COLO829 (cell line): ENCODE measurements at places on chromosomes 2 and 18.

DNA sequence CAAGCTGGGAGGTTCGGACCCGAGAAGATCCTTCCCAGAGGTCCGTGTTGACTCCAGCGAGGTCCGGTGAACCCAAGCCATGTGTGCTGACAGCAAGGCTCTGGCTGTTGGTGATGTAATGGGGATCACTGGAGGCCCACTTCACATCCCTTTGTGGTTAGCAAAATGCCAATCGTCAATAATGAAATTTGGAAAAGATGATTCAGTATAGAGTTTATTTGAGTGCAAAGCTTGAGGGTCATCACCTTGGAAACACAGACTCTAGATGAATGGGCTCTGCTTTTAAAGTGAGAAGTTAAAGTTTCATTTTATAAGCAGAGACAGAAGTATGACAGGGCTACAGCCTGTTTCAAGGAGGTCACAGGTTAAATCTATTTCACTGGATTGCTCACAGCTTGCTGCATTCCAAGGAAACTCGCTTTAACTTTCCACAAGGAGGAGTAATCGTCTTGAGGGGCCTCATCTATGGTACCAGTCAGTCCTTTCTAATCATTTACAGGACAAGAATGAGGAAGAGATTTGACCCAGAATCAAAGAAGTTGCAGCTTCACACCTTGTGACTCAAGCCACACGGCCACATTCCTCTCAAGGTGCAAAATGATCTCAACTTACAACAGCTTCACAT, 140.5 kb downstream of the TPO start:
- no peak for DNase-seq

DNA sequence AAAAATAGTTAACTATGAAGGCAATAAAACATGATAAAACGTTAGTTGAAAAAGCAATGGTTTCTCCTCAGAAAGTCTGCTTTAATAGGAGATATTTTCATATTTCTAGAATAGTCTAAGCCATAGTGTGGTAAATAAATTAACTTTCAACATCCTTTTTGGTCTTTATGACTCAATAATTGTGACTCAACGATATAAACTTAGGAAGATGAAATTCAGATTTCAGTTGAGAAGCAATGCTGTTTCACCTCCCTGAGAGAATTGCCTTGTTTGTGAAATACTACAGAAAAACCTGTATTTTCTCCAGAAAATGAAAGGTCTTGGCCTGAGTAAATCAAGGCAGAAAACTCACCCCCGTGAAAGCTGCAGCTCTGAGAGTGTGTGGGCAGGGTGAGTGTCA, 166.9 kb downstream of the ETAA1 start:
- DNase-seq, result no peak

- DNase-seq, result no peak
Measured at GRCh38 chr2:61770298-61770697, 83.6 kb downstream of the FAM161A start.

- no peak for DNase-seq
Measured at GRCh38 chr2:45789317-45789716, 137.8 kb downstream of the PRKCE start.

GRCh38 chr2:70743677-70744076, 24.3 kb downstream of the ADD2 start:
- DNase-seq, result no peak

GRCh38 chr2:152694161-152694661, 23.1 kb downstream of the PRPF40A start:
- peak; percentile 16 for DNase-seq

DNA sequence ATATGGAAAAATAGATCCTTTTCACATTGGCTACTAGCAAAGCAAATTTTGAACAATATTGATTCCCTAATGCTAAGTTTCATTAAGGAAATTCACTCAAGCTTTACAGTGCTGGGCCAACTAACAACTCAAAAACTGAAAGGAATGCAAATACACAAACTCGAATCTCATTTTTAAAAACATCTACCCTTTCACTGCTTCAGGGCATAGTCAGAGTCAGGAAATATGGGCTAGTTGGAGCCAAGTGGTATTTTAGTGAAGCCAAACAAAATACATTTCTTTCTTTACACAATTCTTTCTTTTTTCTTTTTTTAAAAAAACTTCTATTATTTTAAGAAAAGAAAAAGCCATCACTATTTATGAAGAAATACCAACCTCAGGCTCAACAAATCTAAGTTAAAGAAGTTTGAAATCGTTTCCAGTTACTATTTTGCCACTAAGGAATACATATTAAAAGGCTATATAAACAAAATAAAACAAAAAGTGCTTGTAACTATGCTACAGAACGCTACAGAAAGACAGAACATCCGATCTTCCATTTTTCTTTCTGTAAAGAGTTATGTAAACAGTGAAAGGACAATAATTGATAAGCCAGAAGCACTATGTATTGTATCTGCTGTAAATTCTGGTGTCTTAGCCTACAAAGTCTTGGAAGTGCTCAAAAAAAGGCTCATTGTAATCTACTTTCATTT, 113.6 kb upstream of the STK17B start:
- DNase-seq, result no peak

GRCh38 chr18:31723639-31723989, 37.1 kb downstream of the SLC25A52 start:
- DNase-seq, result no peak

GRCh38 chr2:45134726-45135125, 125.5 kb upstream of the SIX2 start:
- DNase-seq, result no peak

DNA sequence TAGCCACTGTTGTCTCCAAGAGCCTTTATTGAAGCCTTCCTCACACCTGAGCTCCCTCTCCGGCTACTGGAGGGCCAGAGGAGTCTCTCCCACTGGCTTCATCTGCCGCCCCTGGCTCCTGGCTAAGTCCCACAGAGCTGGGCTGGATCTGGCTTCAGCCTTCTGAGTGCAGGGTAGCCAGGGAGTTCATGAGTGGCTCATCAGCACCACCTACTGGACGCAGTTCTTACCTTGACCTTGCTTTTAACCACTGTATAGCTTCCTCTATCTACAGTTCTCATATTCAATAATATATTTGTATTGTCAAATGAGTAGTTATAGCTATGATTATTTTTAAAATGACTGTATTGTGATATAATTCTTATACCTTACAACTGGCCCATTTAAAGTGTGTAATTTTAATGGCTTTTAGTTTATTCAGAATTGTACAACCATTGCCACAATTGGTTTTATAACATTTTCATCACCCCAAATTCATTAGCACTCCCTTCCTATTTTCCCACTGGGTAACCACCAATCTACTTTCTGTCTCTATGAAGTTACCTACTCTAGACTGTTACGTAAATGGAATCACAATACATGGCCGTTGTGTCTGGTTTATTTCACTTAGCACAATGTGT, 17.7 kb downstream of the CNDP1 start:
- peak; percentile 76 for DNase-seq

- no peak for DNase-seq
Measured at GRCh38 chr2:233359823-233360222, 5.5 kb downstream of the DGKD start.

- DNase-seq, result no peak
Measured at GRCh38 chr18:26565514-26565913, 17.2 kb upstream of the KCTD1 start.

GRCh38 chr2:3422161-3422779, 42.8 kb downstream of the TRAPPC12 start:
- no peak for DNase-seq

DNA sequence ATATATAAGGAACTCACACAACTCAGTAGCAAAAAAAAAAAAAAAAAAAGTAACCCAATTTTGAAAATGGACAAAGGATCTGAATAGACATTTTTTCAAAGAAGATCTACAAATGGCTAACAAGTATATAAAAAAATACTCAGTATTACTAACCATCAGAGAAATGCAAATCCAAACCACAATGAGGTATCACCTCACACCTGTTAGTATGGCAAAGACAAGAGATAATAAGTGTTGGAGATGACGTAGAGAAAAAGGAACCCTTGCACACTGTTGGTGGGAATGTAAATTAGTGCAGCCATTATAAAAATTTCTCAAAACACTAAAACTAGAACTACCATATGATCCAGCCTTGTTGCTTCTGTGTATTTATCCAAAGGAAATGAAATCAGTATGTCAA, 5.8 kb upstream of the CNDP1 start:
- no peak for DNase-seq

DNA sequence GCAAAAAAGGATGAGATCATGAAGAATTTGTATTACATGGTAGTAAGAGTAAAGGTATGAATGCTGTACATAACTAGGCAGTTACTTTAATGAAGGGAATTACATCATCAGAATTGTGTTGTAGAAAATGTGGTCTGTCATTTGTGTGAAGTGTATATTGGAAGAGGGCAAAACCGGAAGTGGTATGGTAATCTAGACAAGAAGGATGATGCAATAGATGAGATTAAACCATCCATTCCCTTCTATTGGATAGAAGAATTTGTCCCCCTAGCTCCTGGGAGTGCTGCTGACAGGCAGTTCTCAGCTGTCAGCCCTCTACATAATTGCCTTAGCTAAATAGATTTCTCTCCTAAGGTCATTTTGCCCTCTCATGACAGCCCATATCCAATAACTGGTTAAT, 55.9 kb upstream of the BARD1 start:
- DNase-seq, result no peak

DNA sequence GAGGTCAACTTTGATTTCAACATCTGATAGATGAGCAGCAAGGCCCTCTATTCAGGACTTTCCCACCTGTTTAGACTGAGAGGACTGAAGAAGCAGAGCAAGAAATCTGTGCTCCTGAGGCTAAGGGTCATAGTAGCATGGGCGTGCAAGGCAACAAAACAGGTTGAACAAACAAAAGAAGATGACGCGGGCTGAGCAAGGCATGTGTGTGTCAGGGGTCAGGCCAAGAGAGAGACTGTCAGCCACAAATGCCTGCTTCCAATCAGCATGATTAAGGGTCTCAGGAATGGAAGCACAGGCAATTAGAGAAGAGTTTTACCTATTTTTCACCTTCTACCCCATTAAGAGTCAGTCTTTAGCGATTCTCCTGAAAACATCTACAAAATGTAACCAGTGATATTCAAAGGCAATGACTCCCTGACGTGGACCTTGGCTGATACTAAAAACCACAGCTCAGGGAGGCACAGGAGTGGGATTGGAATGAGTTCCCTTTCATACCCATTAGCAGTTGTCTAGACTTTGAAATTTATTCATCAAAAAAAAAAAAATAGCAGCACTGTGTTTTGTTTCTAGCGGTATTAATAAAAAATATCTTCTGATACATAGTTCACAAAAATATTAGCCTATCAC, 81.9 kb downstream of the DYNAP start:
- no peak for DNase-seq

GRCh38 chr2:35790292-35790691, 565.3 kb upstream of the CRIM1 start:
- no peak for DNase-seq

DNA sequence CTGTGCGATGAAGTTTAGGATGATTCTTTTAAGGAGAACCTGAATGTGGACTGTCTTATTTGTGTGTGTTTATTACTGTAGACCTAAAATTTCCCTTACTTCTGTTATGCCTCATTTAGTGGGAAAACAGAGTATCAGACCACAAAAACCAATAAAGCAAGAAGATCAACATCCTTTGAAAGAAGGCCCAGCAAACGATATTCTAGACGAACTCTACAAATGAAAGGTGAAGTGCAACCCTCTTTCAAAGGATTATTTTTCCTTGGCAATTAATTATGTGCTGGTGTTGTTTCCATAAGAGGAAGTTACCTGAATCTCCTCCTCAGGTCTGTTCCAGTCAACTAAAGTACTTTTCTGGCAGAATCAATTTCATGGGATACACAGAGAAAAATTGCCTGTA, 78.6 kb downstream of the EPB41L5 start:
- no peak for DNase-seq

DNA sequence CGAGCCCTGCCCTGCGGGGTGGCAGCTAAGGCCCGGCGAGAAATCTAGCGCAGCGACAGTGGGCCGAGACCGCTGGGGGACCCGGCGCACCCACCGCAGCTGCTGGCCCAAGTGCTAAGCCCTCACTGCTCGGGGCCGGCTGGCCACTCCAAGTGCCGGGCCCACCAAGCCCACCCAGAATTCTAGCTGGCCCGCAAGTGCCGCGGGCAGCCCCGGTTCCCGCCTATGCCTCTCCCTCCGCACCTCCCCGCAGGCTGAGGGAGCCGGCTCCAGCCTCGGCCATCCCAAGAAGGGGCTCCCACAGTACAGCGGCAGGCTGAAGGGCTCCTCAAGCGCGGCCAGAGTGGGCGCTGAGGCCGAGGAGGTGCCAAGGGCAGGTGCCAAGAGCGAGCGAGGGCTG, 55.2 kb upstream of the RND3 start:
- DNase-seq, result no peak

GRCh38 chr2:152247337-152247695, 71.8 kb upstream of the STAM2 start:
- peak; percentile 68 for DNase-seq

GRCh38 chr2:147396890-147397289, 447.9 kb upstream of the ACVR2A start:
- no peak for DNase-seq

DNA sequence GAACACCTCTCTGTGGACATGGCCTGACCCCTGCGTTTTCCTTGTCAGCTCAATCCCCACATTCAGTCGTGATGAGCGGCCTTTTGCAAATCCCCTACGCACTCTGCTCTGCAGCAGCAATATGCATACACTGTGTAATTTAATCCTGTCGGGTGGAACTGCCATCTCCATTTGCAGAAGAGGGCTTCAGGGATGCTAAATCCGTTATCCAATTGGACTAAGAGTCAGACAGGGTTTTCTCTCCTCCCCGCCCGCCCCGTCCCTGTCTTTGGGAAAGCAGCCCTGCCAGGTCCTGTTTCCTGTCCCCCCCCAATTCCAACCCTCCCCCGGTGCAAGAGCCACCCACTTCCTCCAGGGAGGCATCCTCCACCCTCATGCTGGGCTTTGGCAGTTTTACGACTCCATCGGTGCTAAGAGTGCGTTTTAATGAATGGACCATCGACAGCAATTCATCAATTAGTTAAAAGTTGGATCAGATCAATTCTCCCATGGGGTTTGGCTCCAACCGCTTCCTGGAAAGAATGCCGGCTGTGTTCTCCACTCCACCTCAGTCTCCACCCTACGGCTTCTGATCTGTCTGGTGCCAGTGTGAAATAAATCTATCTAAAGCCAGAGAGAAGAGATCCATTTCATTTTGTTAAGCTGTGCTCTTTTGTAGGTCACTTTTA, 53.5 kb upstream of the ASAP2 start:
- no peak for DNase-seq

GRCh38 chr2:25251071-25251421, 82.7 kb upstream of the POMC start:
- no peak for DNase-seq

- DNase-seq, result no peak
Measured at GRCh38 chr2:157897106-157897971, 21.2 kb upstream of the ACVR1 start.

DNA sequence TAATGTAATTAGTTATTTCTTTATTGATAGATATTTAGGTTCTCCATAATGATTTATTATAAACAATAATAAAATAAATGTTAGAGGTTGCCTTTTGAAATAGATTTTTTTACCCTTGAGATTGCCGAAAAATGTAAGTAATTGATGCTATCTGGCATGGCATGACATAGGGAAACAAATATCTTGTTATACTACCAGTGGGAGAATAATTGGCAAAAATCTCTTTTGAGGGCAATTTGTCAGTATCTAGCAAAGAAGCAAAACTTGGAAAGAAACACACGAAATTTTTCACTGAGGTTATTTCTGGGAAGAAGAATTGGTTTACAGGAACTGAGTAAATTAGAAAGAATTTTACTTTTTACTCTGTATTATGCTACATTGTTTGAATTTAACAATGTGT, 547.2 kb upstream of the SETBP1 start:
- DNase-seq, result no peak
